Karpas-422 (cell line): ENCODE measurements at places on chromosomes 2 and 18. TPM values are rescaled to one million over a fixed set of nuclear protein-coding genes. Genes with fewer than 3 reads are reported as not detected.

Gene GAREM1
- total RNA-seq, result 0.11 and 0.22 TPM in 2 replicates

Gene ZNF892
- total RNA-seq, result 1.1 and 3.5 TPM in 2 replicates

Gene LRP2
- total RNA-seq, result not detected in 2 replicates

Gene ACTR1B
- 32.1 and 65.3 TPM in 2 replicates for total RNA-seq

Gene PIEZO2
- total RNA-seq, result not detected in 2 replicates

Gene FABP1
- total RNA-seq, result not detected in 2 replicates

Gene DNPEP
- 74.6 and 77.9 TPM in 2 replicates for total RNA-seq

Gene COL5A2
- 0.67 and 3.0 TPM in 2 replicates for total RNA-seq

Gene GKN2
- not detected in 2 replicates for total RNA-seq

Gene UNC80
- 0.04 and 0.11 TPM in 2 replicates for total RNA-seq

Gene HTR2B
- total RNA-seq, result not detected in 2 replicates

Gene PLEK
- total RNA-seq, result 224 and 232 TPM in 2 replicates

Gene POTEI
- 0.87 TPM in 1 of 2 replicates, not detected in the other for total RNA-seq

Gene ASXL3
- total RNA-seq, result not detected in 2 replicates

Gene GLI2
- 0.07 TPM in 1 of 2 replicates, not detected in the other for total RNA-seq

Gene MEP1B
- not detected in 2 replicates for total RNA-seq

- no peak overlapping the region for H3K4me3 ChIP-seq
- no peak overlapping the region for H3K27ac ChIP-seq
- H3K36me3 ChIP-seq, result no peaks in the 10 kb centered on the region
- no peaks in the 10 kb centered on the region for H3K4me1 ChIP-seq
Measured at GRCh38 chr2:105179469-105180372, 61.8 kb upstream of the GPR45 start.

DNA sequence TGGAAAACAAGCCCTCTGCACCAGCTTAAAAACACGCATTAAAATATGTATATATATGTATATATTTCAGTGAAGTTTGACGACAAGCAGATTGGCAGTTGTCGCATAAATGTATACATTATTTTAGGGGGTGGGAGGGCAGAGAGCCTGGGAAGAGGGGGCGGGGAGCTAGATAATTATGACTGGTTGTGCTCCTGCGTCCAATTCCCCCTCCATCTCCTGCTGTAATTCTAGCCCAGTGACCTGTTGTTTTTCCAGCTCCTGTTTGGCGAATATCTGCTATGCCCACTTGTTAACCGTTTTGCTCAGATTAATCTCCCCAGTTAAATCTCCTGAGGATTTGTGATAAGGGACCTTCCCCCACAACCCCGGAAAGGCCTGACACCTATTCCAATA, 656 bp downstream of the UNC80 start:
- H3K4me3 ChIP-seq, result no peak overlapping the region
- H3K36me3 ChIP-seq, result no peaks in the 10 kb centered on the region
- H3K27me3 ChIP-seq, result no peaks in the 10 kb centered on the region
- no peaks in the 10 kb centered on the region for H3K4me1 ChIP-seq
- no peak overlapping the region for H3K27ac ChIP-seq

DNA sequence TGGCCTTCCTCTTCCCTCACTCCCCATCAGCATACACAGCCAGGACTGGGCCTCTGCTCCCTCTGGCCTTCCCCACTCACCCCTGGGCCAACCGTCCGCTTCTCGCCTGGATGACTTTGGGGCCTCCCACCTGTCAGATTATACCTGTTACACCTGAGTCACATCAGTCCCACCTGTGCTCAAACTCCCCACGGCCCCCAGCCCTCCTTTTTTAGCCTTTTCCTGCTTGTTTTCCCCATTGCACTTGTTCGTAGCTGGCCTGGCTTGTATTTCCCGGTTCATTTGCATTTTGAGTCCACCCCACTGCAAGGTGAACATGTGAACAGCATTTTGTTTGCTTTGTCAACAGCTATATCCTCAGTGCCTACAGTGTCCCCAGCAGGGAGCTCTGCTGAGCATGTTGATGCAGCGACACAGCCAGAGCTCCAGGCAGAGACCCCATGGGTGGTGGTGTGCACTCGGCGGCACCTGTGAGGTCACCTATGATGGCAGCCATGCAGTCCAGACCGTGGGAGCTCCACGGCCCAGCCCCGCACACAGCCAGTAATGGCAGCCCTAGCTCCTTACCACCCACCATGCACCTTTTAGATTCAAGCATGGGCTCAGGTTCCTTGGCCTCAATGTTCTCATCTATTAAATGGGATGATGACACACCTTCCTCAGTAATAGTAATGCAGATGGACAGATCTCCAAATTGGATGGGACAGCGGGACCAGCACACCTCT, 276.4 kb upstream of the HS6ST1 start:
- DNase-seq, result no peak
- H3K36me3 ChIP-seq, result no peaks in the 10 kb centered on the region
- H3K27ac ChIP-seq, result no peak overlapping the region

- H3K4me1 ChIP-seq, result no peaks in the 10 kb centered on the region
- H3K27ac ChIP-seq, result no peak overlapping the region
- DNase-seq, result no peak
- no peaks in the 10 kb centered on the region for H3K36me3 ChIP-seq
Measured at GRCh38 chr2:85727798-85728197, 26.0 kb upstream of the ATOH8 start.

GRCh38 chr2:175535631-175536030, 354.1 kb upstream of the ATP5MC3 start:
- no peak overlapping the region for H3K4me3 ChIP-seq
- H3K27ac ChIP-seq, result no peak overlapping the region
- H3K4me1 ChIP-seq, result no peaks in the 10 kb centered on the region
- no peak for DNase-seq
- H3K27me3 ChIP-seq, result no peaks in the 10 kb centered on the region
- H3K36me3 ChIP-seq, result no peaks in the 10 kb centered on the region

DNA sequence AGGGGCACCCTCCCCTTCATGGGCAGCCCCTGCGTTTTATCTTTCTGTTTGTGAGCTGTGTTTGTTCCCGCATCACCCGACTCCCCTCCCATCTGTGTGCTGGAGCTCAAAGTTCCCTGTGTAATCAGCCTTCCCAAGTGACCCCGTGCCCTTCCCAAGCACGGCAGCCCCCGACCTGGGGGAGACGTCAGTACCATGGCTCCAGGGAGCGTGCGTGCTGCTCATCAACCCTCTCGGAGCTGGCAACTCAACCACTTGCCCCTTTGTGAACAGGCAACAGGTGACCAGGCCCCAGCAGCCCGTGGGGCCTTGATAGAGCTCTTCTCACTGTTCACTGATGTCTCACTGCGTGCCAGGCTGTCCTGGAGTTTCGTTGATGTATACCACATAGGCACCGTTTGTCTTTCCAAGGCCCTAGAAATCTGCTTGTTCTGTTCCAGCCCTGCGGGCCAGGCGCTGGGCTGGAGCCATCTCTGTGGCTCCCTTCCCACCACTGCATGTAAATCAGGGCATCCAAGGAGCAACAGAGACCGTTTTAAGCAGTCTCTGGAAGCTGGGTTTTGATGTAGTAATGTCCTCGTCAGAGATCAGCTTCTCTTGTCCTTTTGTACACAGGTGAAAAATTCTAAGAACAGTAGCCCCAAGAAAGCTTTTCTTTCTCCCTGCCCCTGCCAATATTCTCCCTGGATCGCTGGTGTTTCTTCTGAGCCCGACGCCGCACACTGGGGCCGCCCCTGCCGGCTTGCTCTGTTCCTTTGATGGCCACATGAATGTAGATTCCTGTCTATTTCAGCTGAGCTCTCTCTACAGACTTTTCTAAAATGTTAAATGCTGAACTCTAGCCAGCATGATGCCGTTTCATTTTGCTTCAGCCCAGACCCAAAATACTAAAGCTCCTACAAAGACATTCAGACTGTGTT, 107.0 kb upstream of the PTPRM start:
- no peaks in the 10 kb centered on the region for H3K36me3 ChIP-seq
- DNase-seq, result no peak
- no peaks in the 10 kb centered on the region for H3K4me1 ChIP-seq
- no peak overlapping the region for H3K4me3 ChIP-seq

GRCh38 chr2:33062665-33063250, 116.0 kb downstream of the LTBP1 start:
- peaks cover 32% of the 10 kb centered on the region for H3K4me1 ChIP-seq
- no peaks in the 10 kb centered on the region for H3K27me3 ChIP-seq
- no peaks in the 10 kb centered on the region for H3K36me3 ChIP-seq
- no peak overlapping the region for H3K27ac ChIP-seq
- no peak for DNase-seq
- H3K4me3 ChIP-seq, result no peak overlapping the region

- no peak for DNase-seq
- H3K27ac ChIP-seq, result no peak overlapping the region
- no peaks in the 10 kb centered on the region for H3K36me3 ChIP-seq
- no peak overlapping the region for H3K4me3 ChIP-seq
Measured at GRCh38 chr2:227410191-227410590, 22.4 kb upstream of the SCYGR1 start.

DNA sequence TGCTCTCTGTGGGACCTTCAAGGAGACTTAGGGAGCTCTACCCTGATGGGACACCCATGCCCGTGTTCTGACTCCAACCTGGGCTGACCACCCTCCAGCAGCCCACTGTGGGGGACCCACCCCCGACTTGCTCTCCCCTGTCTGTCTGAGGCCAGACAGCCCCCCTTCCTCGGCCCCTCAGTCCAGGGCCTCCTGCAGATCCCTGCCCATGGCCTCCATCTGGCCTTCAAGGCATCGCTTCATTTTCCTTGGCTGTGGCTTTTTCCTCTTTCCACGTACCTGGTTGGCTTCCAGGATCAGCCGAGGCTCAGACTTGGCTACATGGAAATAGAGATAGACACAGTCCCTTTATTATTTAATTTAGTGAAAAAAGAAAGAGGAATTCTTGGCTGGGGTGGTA, 290.0 kb downstream of the CYP26B1 start:
- no peaks in the 10 kb centered on the region for H3K27me3 ChIP-seq
- H3K4me1 ChIP-seq, result no peaks in the 10 kb centered on the region
- H3K36me3 ChIP-seq, result no peaks in the 10 kb centered on the region

- H3K27ac ChIP-seq, result no peak overlapping the region
- no peaks in the 10 kb centered on the region for H3K27me3 ChIP-seq
- H3K36me3 ChIP-seq, result no peaks in the 10 kb centered on the region
- H3K4me1 ChIP-seq, result no peaks in the 10 kb centered on the region
- no peak for DNase-seq
Measured at GRCh38 chr2:159093497-159093896, 125.1 kb downstream of the TANC1 start.

GRCh38 chr2:152493417-152493816, 158.4 kb downstream of the FMNL2 start:
- DNase-seq, result no peak
- H3K4me1 ChIP-seq, result peaks cover 6% of the 10 kb centered on the region
- H3K27ac ChIP-seq, result no peak overlapping the region
- no peaks in the 10 kb centered on the region for H3K27me3 ChIP-seq
- H3K4me3 ChIP-seq, result no peak overlapping the region
- no peaks in the 10 kb centered on the region for H3K36me3 ChIP-seq

GRCh38 chr18:56315363-56315762, 323.0 kb downstream of the TXNL1 start:
- DNase-seq, result no peak
- no peak overlapping the region for H3K4me3 ChIP-seq
- no peaks in the 10 kb centered on the region for H3K36me3 ChIP-seq
- no peak overlapping the region for H3K27ac ChIP-seq
- no peaks in the 10 kb centered on the region for H3K27me3 ChIP-seq

DNA sequence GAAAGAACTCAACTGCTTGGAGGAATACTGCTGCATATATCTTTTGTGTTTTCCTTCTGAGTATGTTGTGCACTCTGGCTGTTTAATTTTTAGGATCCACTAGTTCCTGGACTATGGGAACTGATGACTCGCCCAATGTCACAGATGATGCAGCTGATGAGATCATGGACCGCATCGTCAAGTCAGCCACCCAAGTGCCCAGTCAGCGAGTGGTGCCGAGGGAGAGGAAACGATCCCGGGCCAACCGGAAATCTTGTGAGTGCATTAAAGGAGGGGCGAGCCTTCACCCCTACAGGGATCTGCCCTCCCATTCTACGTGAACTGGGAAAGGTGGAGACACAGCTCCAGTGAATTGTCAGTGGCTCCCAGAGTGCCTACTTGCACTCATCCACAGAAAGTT, 59.6 kb downstream of the TPGS2 start:
- no peak overlapping the region for H3K4me3 ChIP-seq
- DNase-seq, result no peak
- peaks cover 5% of the 10 kb centered on the region; the same call in 1 of the 2 replicates for H3K36me3 ChIP-seq
- no peaks in the 10 kb centered on the region for H3K27me3 ChIP-seq

DNA sequence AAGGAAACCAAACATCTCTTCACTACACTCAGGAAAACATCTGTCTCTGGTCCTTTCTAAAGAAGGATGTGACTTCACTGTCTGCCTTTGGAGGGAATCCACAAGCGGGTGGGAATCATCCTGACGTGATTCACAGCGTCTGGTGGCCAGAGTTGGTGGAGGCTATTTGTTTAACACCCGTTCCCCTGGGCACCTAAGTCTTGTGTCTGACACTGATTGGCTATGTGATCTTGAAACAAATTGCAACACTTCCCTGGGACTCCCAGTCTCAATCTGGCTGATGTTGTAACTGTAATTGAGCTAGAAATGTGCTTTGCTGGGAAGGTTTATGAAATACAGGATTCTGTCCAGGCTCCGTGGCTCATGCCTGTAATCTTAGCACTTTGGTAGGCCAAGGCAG, 28.8 kb upstream of the SIX3 start:
- H3K27me3 ChIP-seq, result no peaks in the 10 kb centered on the region
- no peak overlapping the region for H3K4me3 ChIP-seq

- no peaks in the 10 kb centered on the region for H3K36me3 ChIP-seq
- H3K4me1 ChIP-seq, result peaks cover 8% of the 10 kb centered on the region
- H3K27me3 ChIP-seq, result no peaks in the 10 kb centered on the region
- DNase-seq, result no peak
- H3K4me3 ChIP-seq, result no peak overlapping the region
Measured at GRCh38 chr18:36558234-36558633, 260.7 kb downstream of the FHOD3 start.

DNA sequence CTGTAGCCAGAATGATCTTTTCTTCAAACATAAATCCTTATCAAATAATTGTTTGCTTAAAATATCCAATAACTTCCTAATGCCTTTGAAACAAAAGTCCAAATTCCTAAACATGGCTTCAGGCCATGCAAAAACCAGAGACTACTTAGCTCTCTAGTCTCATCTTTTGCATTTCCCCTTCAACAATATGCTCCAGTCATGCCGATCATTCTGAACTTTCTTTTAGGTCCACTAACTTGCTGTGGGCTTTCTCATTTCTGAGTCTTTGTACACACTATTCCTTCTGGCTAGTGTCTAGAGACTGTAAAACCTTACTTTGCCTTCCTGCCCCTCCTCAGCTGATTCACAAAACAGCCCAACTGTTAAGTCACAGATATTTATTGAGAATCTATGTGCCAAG, 51.5 kb downstream of the VIL1 start:
- peaks cover 16% of the 10 kb centered on the region for H3K4me1 ChIP-seq
- H3K4me3 ChIP-seq, result no peak overlapping the region
- H3K27me3 ChIP-seq, result no peaks in the 10 kb centered on the region
- H3K27ac ChIP-seq, result peak overlapping the region; percentile 4; the same call in 1 of the 2 replicates
- DNase-seq, result no peak

DNA sequence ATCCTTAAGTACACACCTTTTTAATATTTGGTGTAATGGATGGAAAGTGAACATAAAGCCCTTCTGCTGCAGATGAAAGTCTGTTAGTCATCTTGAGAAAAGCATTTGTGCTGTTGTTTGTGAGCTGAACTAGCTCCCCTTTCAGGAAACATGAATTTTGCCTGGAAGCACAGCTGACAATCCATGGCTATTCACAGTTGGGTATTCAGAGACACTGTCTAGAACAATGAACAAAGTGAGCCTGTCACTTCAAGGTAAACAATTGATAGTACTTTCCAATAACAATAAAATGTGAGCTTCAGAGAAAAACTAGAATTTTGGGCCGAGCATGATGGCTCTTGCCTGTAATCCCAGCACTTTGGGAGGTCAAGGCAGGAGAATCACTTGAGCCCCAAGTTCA, 6.8 kb upstream of the EFHD1 start:
- no peaks in the 10 kb centered on the region for H3K27me3 ChIP-seq
- peaks cover 4% of the 10 kb centered on the region for H3K4me1 ChIP-seq
- no peak overlapping the region for H3K4me3 ChIP-seq
- no peak for DNase-seq
- H3K27ac ChIP-seq, result no peak overlapping the region
